Activated naive CD4-positive, alpha-beta T cell (primary cell): ENCODE measurements at places on chromosomes 7 and 10.

DNA sequence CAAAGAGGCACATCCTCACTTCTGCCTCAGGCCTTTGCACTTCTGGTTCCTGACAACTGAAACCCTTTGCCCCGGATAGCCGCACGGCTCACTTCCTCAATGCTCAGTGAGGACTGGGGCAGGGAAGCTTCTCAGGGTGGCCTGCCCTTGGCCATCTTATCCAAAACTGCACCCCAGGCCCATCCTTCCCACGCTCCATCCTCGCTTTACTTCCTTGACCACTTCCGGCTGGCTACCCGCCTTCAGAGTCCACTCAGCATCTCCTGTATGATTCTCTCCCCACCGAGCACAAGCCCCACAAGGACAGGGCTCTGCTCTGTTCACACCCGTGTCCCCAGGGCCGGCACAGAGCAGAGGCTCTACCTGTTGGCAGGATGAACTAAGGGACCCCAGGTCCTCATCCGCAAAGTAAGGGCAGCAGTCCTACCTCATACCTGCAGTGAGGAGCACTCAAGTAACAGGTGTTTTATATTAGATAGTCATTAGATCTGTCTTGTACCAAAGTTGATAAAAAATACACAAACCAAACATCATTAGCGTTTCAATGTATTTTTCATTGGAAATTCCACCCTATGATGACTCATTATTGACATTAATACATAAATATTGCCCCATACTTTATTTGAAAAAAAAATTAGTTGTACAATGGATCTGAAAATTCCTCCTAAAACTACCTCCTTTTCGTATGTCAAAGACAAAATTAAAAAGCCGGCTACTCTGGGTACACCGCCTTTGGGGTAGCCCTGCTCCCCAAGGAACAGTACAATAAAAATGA, 35.0 kb downstream of the GNA12 start:
- DNase-seq: no peak

- DNase-seq: no peak
Measured at GRCh38 chr10:110392868-110393740, 88.4 kb upstream of the SMNDC1 start.

DNA sequence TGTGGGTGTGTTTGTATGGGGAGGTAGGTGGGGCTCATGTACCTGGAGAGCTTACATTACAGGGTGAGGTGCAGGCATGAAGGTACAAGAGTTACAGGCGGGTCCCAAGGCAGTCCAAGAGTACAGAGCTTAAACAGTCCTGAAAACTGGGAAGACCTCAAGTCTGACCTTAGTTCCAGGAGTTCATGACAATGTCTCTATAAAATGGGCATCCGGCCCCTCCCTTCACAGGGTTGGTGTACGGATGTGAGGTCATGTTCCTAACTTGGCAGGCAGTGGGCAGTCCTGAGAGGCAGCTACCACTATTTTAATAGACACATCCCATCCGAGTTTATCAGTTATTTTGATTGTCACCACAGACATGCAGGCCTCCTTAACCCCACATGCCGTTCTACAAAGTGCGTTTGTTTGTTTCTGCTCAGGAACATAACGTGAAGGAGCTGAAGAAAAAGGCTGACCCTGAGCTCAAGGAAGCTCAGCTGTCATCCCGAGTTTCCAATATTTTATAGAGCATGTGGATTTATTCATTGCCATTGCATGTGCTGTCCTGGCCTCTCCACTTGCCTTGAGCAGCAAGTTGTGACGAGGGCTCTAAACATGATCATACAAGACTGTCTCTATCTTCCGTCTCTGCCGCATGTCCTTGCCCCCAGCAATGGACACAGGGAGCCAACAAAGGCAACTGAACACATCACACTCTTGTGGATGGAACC, 647.5 kb upstream of the IGFBP3 start:
- DNase-seq: no peak

DNA sequence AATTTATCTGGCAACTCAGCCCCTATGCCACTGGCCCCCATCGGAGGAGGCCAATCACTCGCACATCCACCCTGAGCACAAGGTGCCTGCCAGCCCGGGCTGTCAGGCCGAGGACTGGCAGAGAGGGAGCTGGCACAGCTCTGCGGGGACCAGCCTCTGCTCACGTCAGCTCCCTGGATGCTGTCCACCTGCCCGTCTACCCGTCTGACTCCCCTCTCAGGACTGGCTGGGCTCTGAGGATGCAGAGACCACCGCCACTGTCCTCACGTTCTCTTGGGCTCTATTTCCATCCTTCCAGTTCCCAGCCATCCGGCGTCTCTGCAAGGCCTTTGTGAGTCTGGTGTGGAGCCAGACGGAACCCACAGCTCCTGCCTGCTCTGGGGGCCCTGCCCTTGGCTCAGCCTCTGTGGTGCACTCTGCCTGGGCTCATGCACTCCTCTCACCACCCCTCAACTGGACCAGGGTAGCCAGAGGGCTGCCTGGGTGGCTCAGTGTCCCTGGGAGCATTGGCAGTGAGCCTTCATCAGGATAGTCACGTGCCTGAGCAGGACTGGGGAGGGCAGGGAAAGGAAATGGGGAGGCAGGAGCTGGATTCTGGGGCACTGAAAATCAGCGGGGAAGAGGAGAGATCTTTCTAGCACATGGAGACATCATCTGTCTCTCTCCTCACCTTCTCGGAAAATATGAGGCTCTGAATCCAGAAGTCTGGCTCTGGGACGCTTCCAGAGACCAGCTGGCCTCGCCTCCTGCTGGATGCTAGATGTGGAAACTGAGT, 38.0 kb upstream of the PCBD1 start:
- DNase-seq: no peak

- DNase-seq: no peak
Measured at GRCh38 chr7:27032839-27033238, 63.0 kb downstream of the HOXA1 start.

- DNase-seq: no peak
Measured at GRCh38 chr7:136845899-136846465, 22.5 kb upstream of the CHRM2 start.
